GM23248 (cell line): ENCODE measurements at places on chromosomes 13 and 19.

DNA sequence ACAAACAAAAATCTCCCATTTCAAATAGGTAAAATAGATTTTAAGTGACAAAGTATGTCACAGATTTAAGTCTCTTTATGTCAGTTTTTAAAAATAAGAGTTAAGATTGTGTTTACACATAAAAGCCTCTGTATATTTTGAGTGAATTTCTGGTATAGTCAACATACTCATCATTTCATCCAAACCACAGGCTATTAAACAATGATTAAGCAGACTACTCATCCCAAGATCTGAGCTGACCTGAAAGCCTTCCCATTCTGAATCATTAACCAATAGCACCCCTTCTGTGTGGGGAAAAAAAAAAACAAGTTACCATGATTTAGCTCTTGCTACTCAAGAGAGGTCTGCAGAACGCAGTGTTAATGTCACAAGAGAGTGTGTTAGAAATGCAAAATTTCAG lies 284.4 kb upstream of the NBEA start:
- peak; percentile 77 for DNase-seq

GRCh38 chr13:31223215-31223614 lies 23.4 kb downstream of the B3GLCT start:
- no peak for DNase-seq

DNA sequence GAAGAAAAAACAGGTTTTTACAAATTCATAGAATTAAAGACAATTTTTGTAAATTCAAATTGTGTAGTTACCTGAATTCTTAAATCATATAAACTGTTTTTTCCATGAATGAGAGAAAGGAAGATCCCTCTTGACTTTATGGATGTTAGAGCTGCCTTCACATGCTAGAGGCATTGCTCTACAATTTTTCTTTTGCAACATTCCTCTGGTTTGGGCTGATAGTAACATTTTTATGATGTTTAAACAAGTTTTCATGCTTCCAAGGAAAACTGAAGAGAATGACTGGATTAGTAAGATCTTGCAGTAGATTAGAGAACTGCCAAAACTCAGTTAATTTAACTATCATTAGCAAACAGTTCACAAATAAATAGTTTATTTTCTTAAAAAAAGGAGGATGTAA lies 250.6 kb downstream of the GPC6 start:
- peak; percentile 26 for DNase-seq

GRCh38 chr13:21297447-21297846 lies 121.0 kb downstream of the MRPL57 start:
- peak; percentile 31 for DNase-seq

DNA sequence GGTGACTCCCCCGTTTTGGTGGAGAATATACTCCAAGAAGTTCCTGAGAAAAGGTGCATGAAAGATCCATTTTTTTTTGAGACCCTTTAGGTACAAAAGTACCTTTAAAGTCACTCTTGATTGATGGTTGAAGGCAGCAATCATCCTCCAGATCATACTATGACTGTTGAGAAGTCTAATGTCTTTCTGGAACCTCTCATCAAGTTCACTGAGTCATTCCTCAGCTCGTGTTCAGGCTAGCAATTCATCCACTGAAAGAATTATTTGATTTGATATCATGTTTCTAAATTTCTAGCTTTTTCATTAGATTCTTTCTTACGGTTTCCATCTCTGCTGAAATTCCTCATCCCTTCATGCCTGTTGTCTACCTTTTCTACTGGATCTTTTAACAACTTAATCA lies 65.1 kb upstream of the GJB6 start:
- no peak for DNase-seq
